ENCODE measurements at places on chromosomes 16 and 17.

GRCh38 chr16:79788949-79789348 lies 188.4 kb upstream of the MAF start:
- no peak for DNase-seq

DNA sequence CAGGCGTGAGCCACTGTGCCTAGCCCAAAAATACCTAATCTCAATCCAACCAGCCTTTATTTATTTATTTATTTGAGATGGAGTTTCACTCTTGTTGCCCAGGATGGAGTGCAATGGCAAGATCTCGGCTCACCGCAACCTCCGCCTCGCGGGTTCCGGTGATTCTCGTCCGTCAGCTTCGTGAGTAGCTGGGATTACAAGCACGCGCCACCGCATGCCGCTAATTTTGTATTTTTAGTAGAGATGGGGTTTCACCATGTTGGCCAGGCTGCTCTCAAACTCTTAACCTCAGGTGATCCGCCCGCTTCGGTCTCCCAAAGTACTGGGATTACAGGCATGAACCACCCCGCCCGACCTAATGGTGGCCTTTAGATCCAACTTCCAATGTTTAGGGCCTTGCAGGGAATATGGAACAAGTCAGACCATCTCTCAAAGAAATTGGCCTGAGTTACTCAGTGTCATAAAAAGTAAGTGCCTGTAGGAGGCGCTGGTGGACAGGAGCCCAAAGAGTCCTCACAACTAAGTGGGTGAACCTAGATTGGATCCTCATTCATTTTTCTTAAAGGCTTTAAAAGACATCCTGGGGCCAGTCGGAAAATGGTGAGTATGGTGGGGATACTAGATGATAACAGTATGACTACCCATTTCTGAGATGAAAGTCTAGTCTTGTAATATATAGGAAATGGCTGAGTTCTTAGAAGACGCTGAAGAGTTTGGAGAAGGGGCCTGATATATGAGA lies 4.6 kb downstream of the ZSCAN10 start:
- peak; percentile 32 for DNase-seq

DNA sequence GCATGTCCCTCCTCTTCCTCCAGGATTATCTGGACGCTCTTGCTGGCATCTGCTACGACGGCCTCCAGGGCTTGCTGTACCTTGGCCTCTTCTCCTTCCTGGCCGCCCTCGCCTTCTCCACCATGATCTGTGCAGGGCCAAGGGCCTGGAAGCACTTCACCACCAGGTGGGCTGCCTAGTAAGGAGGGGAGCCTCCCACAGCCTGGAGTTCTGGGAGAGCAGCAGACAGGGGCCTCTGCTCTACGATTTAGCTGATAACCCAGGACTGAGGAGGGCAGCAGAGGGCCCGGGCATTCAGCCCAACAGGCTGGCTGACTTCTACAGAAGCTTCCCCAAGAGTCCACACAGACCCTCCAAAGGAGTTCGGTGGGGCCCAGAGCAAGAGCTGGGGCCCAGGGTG lies 21.8 kb upstream of the DNAI2 start:
- no peak for DNase-seq

DNA sequence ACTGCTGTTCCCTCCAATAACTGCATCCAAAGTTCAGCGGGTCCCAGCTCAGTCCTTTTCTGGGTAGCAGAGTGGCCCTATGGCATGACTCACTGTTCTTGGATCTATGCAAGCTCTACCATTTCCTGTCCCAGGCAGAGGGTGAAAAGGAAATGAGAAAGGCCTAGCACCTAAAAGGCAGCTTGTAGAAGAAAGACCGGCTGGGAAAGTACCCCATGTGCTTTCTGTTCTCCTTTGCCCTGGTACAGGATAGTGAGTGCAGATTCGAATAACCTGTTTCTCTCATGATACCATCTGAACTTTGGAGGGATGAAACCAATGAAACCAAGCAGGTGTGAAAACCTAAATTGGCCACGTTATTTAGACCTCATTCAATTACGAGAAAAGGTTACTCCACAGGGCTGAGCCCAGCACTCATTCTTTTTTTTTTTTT lies 12.7 kb upstream of the HASPIN start:
- DNase-seq: peak; percentile 32

GRCh38 chr17:61412860-61413660 lies 13.4 kb downstream of the TBX2 start:
- no peak for DNase-seq

GRCh38 chr17:8117980-8118768 lies at the start of gene ALOXE3:
Gene ALOXE3, minus strand, starts transcription at chr17:8118514. Its CDS starts 524 bp downstream, at chr17:8117990.
- no peak for DNase-seq

DNA sequence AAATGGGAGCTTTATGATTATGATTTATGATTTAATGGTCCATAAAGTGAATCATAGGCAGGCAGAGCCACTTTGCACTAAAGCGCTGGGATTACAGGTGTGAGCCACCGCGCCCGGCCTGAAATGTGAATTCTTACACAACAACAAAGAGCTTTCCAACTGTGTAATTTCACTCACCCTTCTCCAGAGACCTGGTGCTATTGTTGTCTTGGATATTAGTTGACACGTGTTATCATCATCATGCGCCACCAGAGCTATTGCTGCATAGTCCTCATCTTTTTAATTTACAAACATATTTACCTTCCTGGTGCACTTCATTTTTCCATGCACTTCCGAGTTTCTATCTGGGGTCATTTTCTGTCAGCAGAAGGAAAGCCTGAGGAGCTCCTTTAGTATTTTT lies 4.8 kb upstream of the UTS2R start:
- no peak for DNase-seq

GRCh38 chr17:32819035-32819434 lies 57.9 kb downstream of the MYO1D start:
- no peak for DNase-seq

- DNase-seq: no peak
Measured at GRCh38 chr16:70758786-70759185, 42.2 kb downstream of the VAC14 start.

- peak; percentile 66 for DNase-seq
Measured at GRCh38 chr16:84144209-84144858, 643 bp downstream of the HSDL1 start.

DNA sequence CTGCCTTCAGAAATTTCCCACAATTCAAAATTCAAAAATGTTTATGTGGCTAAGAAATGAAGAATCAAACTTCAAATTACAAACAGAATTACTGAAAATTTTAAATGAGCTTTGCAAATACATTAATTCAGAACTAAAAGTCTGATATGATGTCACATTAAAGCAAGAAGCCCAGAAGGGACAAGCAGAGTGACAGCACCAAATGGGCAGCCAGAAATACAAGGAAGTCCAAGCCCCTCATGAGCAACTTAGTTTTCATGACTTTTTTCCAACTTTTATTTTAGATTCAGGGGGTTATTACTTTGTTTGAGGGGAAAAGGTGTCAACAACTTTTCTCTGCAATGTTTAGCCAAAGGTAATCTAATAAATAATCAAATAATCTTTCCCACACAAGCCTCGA lies 21.5 kb downstream of the UBE2G1 start:
- no peak for DNase-seq

- no peak for DNase-seq
Measured at GRCh38 chr16:58589326-58589905, 40.2 kb downstream of the CNOT1 start.

DNA sequence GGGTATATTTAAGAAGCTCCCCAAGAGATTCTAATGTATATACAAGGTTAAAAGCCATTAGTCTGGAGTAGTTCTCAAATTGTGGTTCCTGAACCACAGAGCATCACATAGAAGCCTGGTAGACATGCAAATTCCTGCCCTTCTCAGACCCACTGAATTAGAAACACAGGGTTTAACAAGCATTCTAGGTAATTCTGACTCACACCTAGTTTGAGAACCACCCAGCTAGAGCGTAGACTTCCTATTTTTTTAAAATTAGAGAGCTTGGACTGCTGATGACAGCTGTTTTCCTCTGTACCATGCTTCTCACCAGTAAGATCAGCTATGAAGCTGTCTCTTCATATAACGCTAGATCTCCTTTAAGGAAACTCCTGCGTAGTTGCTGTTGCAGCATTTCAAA lies 50.6 kb downstream of the HS3ST3B1 start:
- DNase-seq: no peak

DNA sequence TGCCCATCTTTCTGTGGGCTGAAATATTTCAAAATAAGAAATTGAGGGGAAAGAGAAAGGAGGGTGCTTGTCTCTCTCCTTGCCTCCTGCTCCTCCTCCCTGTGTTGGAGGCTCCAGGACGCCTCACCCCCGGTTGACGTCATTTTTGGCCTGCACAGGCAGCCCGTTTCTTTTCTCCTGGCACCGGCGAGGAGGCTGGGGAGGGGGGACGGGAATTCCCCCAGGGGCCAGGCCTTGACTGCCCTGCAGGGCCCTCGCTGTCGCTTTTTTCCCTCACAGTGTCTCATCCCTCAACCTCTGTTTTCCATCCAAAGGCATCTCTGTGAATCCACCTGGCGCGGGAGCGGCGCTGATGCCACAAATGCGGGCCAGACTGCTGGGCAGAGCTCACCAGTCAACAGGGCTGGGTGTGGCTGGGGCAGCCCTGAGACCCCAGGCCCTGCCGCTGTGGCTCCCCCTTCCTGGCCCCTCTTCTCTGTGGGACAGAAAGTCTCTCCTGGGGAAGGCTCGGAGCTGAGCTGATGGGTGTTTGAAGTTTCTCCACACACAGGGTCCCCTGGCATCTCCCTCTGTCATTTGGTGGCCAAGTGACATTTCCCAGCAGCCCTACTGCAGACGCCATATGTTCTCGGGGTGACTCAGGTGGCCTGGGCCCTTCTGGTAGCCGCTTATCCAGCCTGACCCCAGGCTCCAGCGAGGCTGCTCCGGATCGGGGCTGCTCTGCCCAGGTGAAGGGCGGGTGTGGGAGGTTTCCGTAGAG lies 16.0 kb downstream of the CENPX start:
- no peak for DNase-seq

- peak; percentile 26 for DNase-seq
Measured at GRCh38 chr17:19647697-19648474, 665 bp upstream of the ALDH3A2 start.

DNA sequence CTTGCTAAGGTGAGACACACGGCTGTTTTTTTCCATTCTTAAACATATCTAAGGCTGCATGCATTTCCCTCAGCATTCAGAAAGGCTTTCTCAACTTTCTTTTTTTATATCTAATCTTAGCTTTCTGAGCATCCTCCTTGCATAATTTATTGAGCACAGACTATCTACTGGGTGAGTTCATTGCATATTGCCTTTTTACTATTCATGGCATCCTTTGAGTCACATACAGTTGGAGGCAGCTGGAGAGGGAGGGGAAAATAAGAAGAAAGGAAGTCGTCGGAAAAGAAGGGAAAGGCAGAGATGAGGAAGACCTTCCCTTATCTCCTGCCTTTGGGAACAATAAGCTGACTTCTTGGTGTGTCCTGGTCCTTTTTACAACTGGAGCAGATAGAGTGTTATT lies 468.3 kb downstream of the SLC39A11 start:
- DNase-seq: no peak

GRCh38 chr16:15667091-15667742 lies 17.2 kb downstream of the NDE1 start:
- DNase-seq: no peak
